HCT116 (cell line): ENCODE measurements at places on chromosomes 7 and 10.

DNA sequence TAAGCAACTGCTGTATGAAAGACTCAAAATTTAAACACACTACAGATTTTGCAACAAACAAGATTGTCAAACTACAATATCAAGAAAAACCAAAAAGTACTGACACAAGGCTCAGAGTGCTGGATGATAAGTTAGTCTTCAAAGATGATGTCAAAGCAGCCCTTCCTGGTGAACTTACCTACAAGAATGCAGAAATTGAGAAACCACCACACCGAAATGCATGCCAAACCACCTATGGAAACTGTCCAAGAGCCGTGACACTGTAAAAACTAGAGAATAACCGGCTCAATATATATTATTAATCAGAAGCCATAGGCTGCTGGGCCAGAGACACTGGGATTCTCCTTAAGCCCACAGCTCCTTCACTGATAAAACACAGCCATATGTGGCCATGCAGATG, 25.3 kb downstream of the DENND11 start:
- no peak for DNase-seq

DNA sequence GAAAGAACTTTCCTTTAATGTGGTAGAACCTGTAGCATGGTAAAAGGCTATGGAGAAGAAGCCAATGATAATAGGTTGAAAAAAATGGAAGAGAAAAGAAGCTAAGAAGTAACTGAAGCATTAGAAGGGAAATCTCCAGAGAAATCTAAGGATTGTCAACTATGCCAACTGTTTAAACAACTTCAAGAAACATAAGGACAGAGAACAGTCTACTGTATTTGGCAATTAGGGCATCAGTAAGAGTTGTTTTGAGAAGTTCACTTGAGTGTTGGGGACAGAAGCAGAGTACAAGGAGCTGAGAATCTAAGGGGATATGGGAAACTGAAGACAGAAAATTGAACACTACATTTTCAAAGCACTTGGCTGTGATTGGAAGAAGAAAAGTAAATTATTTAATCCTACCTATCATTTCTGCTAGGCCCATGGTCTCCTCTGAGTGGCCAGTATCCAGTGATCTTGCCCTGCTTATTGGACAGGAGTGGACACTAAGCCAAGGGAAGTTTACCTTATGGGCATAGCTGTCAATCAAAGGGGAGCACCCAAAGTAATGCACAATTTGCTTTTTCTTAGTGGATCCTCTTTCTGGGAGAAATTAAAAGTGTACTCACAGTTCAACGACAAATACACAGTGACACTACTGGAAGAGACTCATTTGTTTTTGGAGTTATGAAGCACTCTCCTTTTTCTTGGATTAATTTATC, 56.4 kb upstream of the CCDC71L start:
- no peak for DNase-seq

- DNase-seq: no peak
These were observed 23.4 kb downstream of the FRA10AC1 start for GRCh38 chr10:93678805-93679587.

DNA sequence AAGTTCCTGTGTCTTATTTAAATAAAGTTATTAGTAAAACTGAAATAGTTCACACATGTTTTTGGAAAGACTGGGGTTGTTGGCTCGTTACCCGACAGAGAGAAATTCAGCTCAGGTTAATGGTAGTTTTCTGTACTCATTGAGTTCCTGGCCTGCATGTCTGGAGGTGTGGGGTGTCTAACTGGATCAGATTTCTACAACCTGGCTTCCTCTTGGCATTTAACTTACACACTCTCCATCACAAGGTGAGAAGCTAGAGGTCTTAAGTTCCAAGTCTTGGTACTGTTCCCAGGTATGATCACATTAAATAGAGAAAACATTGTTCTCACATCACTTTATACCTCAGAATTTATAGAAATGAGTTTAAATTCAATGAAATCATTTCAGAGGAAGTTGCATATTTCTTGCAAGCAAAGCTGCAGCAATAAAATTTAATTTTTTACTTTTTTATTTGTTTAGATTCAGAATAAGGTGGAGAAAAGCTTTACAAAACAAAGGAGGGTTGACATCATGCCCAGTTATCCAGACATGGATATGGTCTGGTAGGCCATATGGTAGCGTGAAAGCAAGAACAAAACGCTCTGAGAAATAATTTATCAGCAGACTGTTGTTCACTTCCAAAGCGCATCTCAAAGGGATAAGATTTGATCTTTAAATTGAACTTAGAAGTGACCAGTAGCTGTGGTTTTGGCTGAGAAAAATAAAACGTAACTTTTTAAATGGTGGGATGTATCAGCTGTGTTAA, 120.6 kb downstream of the GLCCI1 start:
- DNase-seq: no peak

GRCh38 chr7:56127241-56127975, 11.2 kb upstream of the NUPR2 start:
- DNase-seq: no peak

- no peak for DNase-seq
These were observed 110.0 kb downstream of the SORBS1 start for GRCh38 chr10:95451150-95451549.

- no peak for DNase-seq
These were observed at the start of gene TARP for GRCh38 chr7:38273286-38273995. Gene TARP (minus strand): TSS chr7:38273636.

DNA sequence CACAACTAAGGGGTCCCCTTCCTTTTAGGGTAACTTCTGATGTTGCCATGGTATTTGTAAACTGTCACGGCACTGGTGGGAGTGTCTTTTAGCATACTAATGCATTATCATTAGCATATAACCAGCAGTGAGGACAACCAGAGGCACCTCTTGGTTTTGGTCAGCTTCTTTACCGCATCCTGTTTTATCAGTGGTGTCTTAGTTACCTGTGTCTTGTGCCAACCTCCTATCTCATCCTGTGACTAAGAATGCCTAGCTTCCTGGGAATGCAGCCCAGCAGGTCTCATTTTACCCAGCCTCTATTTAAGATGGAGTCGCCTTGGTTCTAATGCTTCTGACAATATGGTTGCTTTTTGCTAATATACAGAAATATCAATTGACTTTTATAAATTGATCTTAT, 54.9 kb downstream of the AHCYL2 start:
- no peak for DNase-seq

DNA sequence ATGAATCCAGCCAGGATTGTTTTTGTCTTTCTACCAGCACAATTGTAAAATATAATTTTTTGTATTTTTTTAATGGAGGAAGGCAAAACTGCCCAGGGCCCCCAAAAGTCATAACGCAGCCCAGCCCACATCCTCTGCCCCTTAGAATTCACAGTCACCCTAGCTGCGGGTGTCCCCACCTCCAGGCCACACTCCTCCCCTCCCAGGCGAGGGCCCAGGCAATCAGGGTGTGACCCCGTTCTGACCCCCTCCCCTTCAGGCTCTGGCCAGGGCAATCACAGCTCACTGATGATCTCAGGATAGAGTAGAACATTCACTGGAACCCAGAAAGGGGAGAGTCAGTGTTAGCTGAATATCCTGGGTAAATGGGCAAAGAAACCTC, 92.0 kb upstream of the MACROH2A2 start:
- no peak for DNase-seq

- no peak for DNase-seq
These were observed 140.4 kb downstream of the RNLS start for GRCh38 chr10:88442716-88443115.

- no peak for DNase-seq
These were observed 4.4 kb upstream of the MALSU1 start for GRCh38 chr7:23294549-23295400.
